GM18507 (cell line): ENCODE measurements at places on chromosomes 12 and 14.

DNA sequence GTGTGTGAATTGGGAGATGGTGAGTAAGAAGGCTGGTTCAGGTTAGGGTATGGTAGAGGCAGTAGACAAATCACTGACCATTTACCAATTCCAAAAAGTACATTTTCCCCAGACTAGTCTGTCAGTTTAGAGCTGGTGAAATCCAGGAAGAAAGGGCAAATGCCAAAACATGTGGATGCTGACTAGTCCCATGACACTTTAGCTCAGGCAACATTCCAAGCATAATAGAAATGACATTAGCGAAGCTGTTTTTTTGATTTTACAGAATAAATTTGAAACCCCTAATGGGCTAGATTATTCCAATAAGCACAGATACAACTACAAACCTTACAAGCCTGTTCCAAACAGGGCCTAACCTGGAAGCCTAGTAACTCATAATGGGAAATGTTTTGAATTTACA is 884.2 kb downstream of the FLRT2 start:
- no peak for DNase-seq

DNA sequence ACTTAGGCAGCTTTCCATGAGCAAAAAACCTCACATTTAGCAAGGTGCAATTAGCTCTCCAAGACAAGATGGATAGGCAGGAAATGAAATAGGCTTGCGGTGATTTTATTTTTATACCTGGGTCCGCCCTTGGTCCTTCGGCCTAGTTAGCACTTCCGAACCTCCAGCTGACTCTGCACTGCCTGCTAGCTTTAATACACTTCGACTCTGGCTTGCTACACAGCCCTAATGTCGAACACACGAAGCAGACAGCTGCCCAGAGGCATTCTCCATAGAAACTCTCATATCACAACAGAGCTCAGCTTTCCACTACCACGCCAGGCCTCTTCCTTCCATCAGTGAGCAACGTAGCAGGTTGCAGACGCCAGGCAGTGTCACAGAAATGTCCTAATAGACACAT is 688.0 kb downstream of the VRK1 start:
- DNase-seq: no peak

- no peak for DNase-seq
Measured at GRCh38 chr12:16880864-16881285, 274.9 kb upstream of the LMO3 start.

DNA sequence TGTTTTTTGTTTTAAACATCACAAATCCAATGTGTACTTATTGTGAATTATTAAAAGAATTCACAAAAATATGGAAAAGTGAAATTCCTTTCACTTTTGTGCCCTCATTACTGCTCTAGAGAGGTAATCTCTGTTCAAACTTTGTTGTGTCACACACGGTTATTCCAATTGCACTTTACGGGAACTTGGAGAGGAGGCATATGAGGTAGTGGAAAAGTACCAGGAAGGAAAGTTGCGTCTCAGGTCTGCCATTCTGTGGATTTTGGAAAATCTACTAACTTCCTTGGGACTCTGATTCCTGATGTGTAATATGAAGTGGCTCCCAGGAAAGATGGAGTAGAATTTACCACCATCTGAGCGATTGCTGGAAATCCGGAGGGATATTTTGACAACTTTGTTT is 90.9 kb upstream of the DCN start:
- no peak for DNase-seq

GRCh38 chr12:79685068-79685467 is 5.7 kb downstream of the PAWR start:
- DNase-seq: no peak

GRCh38 chr12:45626965-45627364 is 102.5 kb upstream of the ARID2 start:
- DNase-seq: no peak

DNA sequence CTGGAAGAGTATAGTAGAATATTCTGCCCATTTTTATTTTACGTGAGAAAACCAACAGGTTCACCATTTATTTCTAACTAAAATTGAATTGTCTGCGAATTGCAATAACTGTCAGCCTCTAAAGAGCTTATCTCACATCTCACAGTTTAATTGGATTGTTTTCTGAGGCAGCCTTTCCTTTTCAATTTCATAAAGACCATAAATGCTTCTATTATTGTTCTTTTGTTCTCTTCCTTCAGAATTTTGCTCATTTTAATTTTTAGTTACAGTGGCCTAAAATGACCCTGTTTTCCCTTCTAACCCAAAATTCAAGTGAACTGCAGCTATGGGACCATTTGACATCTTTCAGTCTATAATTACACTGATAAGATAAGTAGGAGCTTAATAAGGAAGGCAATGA is 147.6 kb downstream of the KLHL28 start:
- DNase-seq: no peak

DNA sequence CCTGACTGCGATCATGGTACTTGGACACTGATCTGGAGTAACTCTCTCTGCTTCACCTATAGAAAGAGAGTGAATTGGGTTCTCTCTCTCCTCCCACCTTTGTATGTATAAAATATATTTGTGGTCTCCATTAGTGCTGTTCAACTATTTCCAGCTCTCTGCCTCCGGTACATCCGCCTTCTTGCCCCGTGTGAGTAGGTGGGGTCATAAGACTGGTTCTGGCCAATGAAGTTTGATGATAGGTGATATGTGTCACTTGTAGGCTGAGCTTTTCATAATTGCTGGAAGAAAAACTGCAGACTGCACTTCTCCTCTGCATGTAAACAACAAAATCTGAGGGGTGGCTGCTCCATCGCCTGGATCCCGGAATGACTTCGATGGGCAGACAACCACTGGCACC is 210.4 kb downstream of the EXOC5 start:
- no peak for DNase-seq

GRCh38 chr12:104694161-104694560 is 237.4 kb downstream of the CHST11 start:
- no peak for DNase-seq

DNA sequence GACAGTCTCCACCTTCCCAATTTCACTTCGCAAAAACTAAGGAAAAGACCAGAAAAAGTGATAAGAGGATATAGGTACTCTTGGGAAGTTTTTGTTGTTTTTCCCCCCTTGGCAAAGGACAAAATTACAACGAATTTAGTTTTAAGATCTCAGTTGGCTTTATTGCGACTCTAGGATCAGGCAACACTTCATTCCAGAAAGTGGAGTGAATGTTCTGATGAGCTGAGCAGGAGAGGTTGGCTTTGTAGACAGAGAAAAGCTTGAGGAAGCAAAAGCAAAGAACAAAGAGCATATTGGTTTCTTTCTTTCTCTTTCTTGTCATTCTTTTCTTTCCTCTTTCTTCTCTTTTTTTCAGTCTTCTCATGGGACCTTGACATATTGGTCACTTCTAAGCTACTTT is 640 bp upstream of the ZFYVE1 start:
- no peak for DNase-seq

DNA sequence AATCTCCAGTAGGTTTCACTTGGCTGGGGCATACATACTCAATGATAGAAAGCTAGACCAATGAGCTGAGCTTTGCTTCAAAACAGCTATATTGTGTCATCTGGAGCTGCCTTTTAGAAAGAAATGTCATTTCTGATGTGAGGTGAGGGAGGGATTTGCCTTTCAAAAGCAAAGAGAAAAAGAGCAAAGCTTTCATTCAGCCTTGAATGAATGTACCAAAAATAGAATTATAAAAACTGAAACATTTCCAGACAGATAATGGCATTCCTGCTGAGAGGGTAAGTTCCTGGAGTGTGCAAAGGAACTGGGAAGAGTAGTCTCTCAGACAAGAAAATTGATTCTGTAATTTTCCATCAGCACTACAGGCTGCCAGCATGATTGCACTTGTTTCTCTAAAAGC is 710.0 kb downstream of the LRFN5 start:
- DNase-seq: no peak

GRCh38 chr12:76031081-76031413 is 529 bp downstream of the PHLDA1 start:
- no peak for DNase-seq

- DNase-seq: no peak
Measured at GRCh38 chr12:80100591-80100990, 1.3 kb downstream of the OTOGL start.

GRCh38 chr12:105322070-105322469 is 8.4 kb upstream of the C12orf75 start:
- no peak for DNase-seq

GRCh38 chr14:68346556-68347343 is 446.1 kb downstream of the ZFP36L1 start:
- no peak for DNase-seq

GRCh38 chr14:23162800-23163199 is 20.7 kb downstream of the SLC7A8 start:
- DNase-seq: no peak

DNA sequence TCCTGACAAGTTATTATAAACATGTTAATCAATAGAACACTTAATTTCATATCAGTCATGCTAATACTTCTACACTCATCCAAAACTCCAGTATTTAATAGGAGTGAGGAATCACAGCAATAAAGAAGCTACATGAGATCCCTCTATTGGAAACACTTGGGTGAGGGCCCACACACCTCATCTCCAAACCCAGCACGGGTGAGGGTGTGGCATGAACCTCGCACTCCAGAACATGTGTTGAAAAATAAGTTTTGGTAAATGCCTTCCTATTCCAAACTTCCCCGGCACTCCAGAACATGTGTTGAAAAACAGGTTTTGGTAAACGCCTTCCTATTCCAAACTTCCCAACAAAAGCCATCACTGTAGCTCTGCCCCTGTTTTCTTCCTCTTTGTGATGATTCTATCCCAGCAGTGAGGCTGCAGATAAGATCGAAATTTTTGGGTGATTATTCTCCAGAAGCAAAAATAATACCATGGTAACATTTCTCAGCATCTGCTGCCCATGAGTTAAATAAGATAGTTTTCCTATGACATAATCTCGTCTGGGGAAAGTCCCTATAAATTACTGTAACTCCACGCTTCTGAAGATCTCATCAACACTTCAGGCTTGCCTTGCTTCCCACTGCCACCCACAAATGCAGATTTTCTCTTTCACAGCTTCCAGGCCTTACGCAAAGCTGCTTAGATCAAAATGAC is 24.4 kb upstream of the PTPRB start:
- DNase-seq: no peak

GRCh38 chr12:31872831-31873604 is 86.2 kb upstream of the RESF1 start:
- no peak for DNase-seq

- DNase-seq: no peak
Measured at GRCh38 chr14:104345621-104346462, 207.5 kb downstream of the KIF26A start.

DNA sequence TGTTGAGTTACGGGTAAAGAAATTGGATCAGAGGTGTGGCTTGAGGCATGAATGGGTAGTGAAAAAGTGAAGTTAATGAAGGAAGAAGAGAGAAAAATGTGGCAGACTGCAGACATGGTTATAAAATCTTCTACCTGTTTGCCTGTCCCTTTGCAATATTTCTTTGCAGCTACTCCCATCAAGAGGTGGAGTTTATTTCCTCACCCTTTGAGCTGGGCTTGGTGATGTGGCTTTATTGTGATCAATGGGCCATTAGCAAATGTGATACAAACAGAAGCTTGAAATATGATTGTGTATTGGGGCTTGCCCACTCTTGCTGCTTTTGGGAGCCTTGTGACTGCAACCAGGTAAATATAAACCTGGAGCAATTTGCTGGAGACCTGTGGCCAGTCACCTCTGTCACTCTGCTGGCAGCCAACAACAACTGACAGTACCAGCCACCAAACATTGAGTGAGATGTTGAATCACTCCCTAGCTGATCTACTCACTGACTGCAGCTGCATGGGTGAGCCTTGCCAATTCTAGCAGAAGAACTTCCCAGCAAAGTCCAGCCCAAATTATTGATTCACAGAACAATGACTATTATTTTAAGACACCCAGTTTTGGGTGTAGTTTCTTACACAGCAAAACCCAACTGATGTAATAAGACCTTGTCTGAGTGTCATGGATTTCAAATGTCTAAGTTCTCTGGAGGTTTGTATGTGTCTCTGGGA is 151.0 kb upstream of the ATP2B1 start:
- DNase-seq: no peak

DNA sequence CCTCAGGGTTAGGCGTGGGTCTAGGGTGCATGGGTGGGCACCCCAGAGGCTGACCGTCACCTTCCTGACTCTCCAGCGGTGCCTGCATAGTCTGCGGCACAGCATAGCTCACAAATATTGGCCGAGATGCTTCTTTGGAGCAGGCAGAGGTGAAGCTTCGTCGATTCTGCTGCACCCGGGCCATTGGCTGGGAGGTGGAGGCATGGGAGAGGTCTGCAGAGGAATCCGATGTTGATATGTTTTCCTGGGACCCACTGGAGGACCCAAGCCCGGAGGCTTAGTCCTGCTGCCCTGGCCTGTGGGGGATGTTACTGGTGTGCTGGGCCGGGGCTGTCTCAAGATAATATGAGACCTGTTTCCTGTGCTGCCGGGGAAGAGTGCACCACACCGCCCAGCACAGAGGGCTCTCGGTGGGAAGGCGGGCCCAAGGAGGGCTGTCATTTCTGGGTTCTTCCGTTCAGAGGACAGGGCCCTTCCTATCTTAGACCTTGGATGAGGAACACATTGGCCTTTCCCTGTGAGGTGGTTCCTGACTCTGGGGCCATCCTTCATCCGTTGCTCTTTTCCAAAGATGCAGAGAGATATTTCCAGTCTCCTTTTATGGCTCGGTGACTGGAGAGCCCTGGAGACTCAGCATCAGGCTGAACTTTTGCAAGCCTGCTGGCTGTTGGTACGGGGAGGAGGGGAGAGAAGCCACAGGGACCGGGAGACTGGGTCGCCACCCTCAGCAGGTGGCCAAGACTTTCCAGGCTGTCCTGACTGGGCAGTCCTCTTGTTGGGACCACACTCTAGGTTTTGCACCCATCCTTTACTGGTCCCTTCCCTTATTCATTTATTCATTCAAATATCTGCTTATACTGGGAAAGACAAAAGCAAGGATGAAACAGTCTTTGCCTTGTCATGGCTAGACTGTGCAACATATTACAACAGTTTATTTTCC is 143.5 kb downstream of the TSPAN9 start:
- no peak for DNase-seq

DNA sequence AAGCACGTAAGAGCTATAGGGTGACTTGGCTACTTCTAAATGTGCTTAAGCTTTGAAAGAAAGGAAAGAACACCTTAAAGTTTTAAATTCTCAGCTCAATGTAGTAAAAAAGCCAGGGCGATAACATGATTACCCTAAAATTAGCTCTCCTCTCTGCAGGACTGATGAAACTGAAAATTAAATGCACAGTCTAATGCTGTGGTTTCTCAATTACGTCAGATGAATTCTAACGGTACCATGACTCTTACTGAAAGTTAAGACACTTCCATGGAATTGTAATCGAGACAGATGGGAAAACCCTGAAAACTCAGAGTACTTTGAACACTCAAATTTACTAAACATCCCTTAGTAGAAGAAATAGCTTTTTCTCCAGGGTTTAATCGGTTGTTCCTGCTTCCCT is 25.9 kb upstream of the PRKD1 start:
- no peak for DNase-seq

DNA sequence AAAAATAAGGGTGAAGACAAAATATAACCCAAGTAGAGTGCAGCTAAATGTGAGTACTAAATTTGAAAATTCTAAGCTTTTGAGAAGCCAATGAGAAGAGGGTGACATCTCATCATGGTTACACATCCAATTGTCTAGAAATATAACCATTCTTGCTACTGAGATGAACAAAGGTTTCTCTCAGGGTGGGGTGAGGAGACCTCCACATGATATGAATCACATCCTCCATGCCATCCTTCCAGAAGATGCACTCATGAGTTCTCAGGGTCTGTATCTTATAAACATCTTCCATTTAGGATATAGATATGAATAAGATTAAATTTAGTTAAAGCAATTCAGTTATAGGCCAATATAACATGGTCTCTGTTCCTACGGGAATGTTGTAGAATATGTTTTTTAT is 38.9 kb upstream of the E2F7 start:
- no peak for DNase-seq

GRCh38 chr12:91219919-91220318 is 37.3 kb upstream of the DCN start:
- no peak for DNase-seq
